Occipital lobe (tissue), 3 donors: ENCODE measurements at places on chromosomes 7 and 10. TPM values are rescaled to one million over a fixed set of nuclear protein-coding genes. Genes with fewer than 3 reads are reported as not detected.

Gene PIP
- total RNA-seq = not detected

GRCh38 chr7:90187507-90188050, 24.0 kb upstream of the STEAP2 start:
- no peak for DNase-seq

Gene MAT1A
- not detected for total RNA-seq

DNA sequence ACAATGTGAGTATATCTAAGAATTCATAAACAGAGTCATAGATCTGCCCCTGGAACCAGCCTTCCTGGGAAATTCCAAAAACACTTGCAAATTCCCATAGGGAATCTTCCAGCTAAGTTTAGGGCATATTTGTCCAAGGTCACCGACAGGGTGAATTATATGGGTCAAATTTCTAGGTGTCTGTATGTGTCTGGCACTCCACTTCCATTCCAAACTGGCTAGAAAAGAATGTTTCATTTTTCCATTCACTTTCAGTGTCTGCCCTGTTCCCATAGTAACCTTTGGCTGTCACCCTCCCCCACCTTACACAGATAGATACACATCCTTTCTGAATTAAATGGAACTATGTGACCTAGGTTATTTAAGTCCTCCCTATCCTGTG, 230.9 kb downstream of the CREB5 start:
- DNase-seq = no peak

GRCh38 chr7:83546586-83546985, 102.4 kb downstream of the SEMA3E start:
- DNase-seq = no peak

Gene ADK
- 39.8 TPM for total RNA-seq

DNA sequence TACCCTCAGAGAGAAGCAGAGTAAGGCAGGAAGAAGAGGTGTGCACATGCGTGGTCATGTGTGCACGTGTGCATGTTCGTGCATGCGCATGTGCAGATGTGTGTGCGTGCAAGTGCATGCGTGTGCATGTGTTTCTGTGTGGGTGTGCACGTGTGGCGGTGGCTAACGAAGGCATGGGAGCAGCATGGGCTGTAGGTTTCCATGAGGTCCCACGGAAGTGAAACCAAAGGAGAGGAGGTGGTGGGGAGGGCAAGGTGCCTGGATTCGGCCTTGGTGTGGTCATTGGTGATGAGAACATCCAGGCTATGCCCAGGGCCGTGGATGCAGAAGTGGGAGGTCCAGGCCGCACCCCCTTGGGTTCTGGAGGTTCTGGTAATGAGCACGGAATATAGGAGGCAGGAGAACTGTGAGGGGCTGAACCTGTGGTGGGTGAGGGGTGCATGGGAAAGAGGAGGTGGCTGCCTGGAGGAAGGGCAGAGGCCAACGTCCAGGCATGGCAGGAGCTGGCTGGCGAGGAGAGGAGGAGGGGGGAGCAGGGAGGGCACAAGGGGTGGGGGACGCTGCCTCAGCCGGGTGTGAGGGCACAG, 2.4 kb upstream of the INPP5A start:
- DNase-seq = no peak

Gene HOXA7
- total RNA-seq = not detected

Gene SCART1
- total RNA-seq = 0.47 TPM

- no peak for DNase-seq
Observed at GRCh38 chr7:50793120-50793946, 10.6 kb upstream of the GRB10 start.

Gene AGMO
- not detected for total RNA-seq

Gene VAX1
- total RNA-seq = 1.2 TPM

DNA sequence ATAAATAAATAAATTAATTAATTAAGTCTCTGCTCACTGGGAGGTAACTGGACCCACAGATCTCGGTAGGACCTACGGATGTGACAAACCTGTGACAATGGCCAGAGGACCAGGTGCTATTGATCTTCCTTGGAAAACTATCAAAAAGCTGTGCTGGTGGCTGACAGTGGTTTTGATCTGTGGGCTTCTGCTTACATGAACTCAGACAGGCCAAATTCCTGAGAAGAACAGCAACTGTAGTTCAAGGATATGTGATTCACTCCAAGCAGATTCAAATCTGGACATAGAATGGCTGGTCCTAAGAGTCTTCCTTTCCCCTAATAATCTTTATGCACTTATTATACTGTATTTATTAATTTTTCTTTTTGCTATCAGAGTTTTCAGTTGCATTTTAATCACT, 80.0 kb downstream of the ATXN7L1 start:
- DNase-seq = no peak

DNA sequence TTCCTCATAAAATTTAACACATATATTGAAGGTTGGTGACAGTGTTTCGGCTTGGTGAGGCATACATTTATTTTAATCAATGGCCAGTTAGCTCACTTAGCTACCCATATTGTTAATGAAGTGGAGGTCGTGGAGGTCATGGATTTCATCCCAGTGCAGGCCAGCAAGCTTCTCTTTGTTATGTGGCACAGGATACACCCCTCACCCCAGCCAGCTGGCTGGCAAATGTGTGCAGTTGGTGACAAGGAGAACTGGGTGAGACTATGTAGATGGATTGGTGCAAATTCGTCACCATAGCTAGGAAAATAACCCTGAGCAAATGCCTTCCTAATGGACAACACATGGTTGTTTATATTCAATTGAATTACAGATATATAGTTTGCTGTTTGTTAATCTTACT, 50.5 kb upstream of the FOXP2 start:
- DNase-seq = no peak

- DNase-seq = no peak
Observed at GRCh38 chr10:289581-289980, 154.3 kb downstream of the ZMYND11 start.
